ENCODE measurements at places on chromosomes 5 and 9. TPM values are rescaled to one million over a fixed set of nuclear protein-coding genes. Genes with fewer than 3 reads are reported as not detected.

DNA sequence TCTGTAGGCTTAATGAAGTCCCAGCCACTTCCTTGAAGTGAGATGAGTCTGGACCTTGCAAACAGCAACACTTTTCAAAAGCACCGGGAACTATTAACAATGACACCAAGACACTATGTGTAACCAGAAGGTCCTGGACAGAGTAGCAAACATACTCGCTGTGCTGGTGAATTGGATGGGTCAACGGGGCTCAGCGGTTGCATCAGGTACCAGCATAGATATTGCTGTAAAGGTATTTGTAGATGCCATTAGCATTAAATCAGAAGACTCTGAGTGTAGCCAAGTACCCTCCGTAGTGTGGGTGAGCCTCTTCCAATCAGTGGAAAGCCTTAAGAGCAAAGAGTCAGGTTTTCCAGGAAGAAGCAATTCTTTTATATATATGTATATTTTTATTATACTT is 140.5 kb downstream of the IRX2 start:
- no peak for DNase-seq

- DNase-seq: no peak
Measured at GRCh38 chr5:138663009-138663408, 87.8 kb upstream of the HSPA9 start.

DNA sequence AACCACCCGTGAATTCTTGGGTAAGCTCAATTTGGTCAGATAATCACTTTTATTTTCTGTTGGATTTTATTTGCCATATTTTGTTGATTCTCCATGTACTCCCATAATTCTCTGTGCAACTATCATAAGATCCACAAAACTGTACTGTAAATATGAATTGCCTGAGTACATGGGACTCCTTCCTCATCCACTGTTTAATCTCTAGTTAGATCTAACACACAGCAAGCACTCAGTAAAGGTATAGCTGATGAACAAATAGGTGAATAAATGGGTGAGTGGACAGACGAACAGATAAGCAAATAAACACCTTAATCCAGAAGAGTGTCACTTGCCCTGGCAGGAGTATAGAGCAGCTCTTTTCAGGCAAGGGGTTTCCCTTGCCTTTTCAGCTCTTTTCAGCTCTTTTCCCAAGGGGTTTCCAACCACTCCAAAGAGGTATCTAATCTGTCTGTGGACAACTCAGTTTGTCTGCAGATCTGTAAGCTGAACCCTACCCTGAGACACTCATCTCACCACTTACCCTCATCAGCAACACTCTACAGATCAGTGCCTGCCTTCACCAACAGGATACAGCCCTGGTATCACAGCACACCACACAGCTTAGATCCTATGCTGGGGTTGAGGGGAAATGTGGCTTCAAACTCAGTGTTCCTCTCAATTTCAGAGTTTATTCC is 51.2 kb downstream of the SIL1 start:
- DNase-seq: no peak

Gene PRKACG
- not detected for total RNA-seq
